Fibroblast of skin of abdomen (primary cell): ENCODE measurements at places on chromosomes 7 and 10.

DNA sequence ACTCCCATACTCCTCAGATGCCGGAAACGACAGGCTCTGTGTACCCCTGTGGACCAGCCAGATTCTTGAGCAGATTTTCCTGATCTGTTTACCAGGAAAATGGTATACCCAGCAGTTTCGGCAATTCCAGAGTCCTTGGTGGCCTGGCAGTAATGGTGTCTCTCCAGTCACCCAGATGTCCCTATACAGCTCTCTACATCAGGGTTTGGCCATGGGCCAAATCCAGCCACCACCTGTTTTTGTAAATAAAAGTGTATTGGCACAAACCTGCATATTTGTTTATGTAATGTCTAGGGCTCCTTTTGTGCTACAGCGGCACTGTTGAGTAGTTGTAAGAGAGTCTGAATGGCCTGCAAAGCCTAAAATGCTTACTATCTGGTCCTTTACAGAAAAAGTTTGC, 491.3 kb downstream of the RPS24 start:
- DNase-seq: no peak

DNA sequence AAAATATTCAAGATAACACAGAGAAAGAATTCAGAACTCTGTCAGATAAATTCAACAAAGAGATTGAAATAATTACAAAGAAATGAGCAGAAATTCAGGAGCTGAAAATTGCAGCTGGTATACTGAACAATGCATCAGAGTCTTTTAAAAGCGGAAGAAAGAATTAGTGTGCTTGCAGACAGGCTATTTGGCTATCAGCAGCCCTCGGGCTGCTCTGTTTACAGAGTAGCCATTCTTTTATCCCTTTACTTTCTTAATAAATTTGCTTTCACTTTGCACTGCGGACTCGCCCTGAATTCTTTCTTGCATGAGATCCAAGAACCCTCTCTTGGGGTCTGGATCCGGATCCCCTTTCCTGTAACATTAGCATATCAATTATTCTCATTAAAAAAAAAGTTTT, 1040.0 kb downstream of the SORCS3 start:
- DNase-seq: no peak

DNA sequence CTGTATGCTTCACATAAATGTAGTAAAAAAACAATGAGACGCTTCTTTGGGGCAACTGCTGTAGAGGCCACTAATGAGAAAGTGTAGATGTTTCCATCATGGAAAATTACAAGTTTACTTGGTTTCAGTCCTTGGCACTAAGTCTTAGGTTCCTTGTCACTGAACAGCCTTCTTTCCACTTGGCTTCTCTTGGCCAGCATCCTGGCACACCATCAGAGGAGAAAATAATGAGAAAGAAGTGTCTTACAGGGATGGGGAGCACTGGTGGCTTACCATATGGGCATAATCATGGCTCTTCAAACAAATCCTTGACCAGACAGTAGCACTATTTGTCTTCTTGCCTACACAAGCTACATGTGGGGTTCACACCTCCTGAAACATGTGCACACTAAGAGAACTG, 22.5 kb upstream of the SH3PXD2A start:
- no peak for DNase-seq

GRCh38 chr7:67438198-67438882, 441.7 kb downstream of the TYW1 start:
- DNase-seq: no peak

- no peak for DNase-seq
Observed at GRCh38 chr7:32088451-32088881, 18.3 kb upstream of the PDE1C start.

DNA sequence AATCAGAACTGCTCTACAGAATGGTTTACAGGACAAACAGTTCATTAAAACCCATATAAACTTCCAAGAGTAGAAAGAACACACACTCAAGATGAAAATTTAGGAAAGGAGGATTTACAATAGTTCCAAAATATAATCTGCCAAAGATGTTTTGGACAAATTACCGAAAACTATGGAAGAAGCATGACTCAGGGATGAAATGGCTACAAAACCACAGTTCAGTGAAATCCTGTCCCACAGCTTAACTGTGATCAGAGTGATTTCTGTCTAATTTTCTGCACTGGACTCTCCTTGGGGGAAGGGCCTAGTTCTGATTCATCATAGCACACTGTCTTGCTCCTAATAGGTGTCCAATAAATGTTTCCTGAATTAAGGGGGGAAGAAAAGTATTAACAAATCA, 82.2 kb downstream of the HIPK2 start:
- peak; percentile 57 for DNase-seq

- peak; percentile 77 for DNase-seq
Observed at GRCh38 chr10:100506596-100507356, 12.9 kb downstream of the SEC31B start.

DNA sequence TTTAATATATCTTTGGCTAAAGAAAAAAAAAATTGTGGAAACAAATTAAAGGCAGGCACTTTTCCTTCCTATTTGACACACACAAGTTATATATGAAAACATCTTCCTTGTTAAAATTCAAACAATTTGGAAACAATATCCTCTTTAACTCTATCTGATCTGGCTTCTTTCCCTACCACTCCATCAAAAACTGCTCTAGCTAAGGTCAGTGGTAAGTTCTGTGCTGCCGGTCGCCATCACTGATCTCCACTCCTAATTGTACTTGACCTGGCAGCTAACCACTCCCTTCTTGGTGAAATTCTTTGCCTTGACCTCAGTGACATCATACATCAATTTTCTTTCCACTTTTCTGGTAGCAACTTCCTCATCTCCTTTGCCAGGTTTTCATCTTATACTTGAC, 47.9 kb upstream of the MRLN start:
- no peak for DNase-seq

DNA sequence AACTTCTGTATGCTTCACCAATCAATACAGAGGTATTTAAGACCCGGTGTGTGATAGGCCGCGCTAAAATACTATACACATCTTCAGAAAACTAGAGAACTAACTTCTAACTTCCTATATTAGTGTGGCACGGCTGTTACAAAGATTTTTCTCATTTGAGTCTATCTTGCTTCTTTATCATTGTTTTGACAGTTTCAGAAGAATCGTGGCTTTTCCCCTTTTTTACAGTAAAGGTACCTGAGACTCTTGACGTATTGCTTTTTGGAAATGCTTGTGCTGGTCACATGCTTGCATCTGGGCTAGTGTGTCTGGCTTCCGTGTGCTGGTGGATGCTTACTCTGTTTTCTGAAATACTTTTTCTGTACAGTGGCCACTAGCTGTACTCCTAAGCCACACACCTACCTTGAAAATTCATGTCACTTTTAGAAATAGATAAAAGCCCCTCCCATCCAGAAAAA, 12.7 kb downstream of the IKZF1 start:
- no peak for DNase-seq

DNA sequence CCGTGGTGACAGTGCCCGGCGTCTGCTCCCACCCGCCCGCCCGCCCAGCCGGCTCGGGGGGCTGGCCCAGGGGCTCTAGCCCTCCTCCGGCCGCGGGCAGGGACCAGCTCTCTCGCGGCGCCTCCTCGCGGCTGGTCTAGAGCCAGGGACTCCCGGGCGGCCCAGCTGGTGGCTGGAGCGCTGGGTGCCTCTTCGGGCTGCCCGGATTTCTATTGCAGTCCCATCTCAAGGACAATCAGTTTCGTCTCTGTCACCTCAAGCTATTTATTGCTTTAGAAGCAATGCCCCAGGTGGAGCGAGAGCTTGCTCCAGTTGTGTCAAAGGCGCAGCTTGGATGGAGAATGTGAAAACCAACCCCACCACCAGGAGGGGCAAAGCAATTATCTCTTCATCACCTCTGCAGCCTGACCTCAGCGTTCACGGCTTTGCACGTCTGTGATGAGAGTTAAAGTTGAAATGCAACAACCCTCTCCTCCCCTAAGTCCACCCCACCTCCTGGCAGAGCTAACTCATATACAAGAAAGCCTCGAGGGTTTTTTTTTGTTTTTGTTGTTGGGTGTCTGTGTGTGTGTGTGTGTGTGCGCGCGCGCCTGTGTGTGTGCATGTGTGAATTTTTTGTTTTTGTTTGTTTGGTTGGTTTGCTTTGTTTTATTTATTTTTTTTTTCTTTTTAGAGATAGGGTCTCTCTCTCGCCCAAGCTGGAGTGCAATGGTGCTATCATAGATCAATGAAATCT, at the start of gene ITGA8:
ITGA8 (minus strand) TSS at position 24 of the 736 bp plus-strand sequence. CDS start 151 bp downstream, outside the sequence.
- DNase-seq: peak; percentile 44

- no peak for DNase-seq
Observed at GRCh38 chr7:80302636-80303035, 168.0 kb downstream of the GNAI1 start.

DNA sequence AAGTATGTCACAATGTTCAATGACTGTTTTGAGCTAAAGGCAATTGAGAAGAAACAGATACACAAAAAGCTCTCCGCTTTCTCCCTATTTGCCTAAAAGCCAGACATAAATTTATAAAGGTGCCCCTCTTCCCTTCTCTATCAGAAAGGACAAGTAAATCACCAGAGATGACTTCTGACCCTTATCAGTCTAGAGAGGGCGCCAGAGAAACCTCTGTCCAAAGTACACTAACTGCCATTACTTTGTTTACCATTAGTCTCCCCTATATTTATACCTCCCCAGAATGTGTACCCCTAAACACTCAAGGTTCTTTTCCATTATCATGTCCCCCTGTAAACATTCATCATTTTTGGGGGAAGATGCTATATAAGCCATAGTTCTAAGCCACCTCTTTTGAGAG, 49.3 kb downstream of the TPK1 start:
- no peak for DNase-seq

GRCh38 chr7:28104041-28104541, 76.5 kb downstream of the JAZF1 start:
- no peak for DNase-seq

GRCh38 chr7:157897681-157898080, 560.9 kb downstream of the DNAJB6 start:
- DNase-seq: no peak

- DNase-seq: no peak
Observed at GRCh38 chr10:92847202-92847864, 987 bp upstream of the EXOC6 start.

- DNase-seq: no peak
Observed at GRCh38 chr10:128149267-128150014, 23.2 kb upstream of the MKI67 start.

- DNase-seq: no peak
Observed at GRCh38 chr10:102112210-102112817, 7.9 kb downstream of the LDB1 start.

DNA sequence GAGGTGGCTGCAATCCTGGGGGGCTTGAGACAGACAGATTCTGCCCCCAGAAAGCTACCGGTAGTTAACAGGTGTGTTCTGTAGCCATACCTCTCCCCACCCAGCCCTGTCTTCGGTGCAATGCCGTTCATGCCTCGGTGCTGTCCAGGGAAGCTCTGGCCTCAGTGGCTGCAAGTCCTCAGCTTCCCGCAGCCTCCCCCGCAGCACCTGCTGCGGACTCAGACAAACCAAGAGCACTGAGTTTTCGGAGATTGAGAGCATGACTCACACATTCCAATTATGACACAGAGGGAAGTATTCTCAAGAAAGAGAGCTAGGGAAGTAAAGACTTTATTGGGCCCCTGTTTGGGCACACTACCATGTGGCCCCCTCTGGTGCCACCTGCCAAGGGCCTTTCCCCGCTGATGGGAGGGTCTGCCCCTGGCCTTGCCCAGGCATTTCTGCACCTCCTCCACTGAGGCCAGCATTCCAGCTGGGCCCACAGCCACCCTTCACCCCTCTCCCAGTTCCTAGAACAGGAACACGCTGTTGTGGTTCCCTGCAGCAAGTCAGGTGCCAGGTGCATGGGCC, 30.2 kb upstream of the EZH2 start:
- DNase-seq: peak; percentile 64

DNA sequence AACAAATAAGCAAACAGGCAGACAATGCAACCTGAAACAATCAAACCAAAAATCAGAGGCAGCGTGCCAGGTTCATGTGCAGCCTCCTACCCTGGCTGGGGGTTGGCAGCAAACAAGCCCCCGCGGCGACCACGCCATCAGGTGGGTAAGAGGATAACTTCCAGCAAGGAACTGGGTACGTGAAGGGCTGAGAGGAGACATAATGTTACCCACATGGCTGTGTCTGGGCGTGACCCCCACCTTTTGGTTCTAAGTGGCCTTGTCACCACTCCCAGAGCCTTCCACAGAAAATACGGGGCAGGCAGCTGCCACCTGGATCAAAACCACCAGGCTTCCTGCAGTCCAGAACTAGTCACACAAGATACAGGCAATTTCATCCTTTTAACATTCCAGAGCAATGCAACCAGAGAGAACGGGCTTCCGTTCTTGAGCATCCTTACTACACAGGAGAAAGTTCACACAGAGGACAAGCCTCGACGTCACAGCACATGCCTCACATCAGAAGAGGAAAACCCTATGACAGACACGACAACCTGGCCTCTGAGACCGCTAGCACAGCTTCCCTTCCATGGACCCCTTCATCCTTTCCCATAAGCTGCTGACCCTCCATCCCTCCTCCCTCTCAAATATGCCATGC, 171.0 kb downstream of the GRID1 start:
- no peak for DNase-seq

DNA sequence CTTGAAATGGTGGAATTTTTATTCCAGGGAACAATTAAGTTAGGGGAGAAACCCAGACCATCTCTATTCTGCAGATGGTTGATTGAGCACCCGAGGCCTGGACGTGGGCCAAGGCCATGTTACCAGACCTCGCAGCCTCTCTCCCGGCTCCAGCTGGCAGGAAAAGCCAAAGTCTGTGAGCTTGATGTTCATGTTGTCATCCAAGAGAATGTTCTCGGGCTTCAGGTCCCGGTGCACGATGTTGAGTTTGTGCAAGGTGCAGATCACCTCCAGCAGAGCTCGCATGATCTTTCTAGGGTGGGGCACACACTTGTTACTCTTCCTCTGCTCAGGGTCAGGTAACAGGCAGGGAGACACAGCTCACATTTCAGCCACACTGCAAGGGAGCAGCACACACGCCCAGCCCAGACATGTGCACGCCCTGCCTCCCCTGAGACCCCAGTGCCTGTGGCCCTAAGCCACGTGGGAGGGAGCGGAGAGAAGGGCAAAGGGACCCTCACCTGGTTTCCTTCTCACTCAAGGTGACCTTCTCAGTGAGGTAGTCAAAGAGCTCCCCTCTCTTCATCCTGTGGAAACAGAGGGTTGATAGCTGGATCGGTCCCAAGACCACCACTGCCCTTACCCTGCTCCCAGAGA, 9.5 kb downstream of the PHKG1 start:
- DNase-seq: no peak

- DNase-seq: no peak
Observed at GRCh38 chr7:81519886-81520285, 250.0 kb downstream of the HGF start.

- no peak for DNase-seq
Observed at GRCh38 chr7:155809332-155809946, 2.8 kb downstream of the SHH start.

DNA sequence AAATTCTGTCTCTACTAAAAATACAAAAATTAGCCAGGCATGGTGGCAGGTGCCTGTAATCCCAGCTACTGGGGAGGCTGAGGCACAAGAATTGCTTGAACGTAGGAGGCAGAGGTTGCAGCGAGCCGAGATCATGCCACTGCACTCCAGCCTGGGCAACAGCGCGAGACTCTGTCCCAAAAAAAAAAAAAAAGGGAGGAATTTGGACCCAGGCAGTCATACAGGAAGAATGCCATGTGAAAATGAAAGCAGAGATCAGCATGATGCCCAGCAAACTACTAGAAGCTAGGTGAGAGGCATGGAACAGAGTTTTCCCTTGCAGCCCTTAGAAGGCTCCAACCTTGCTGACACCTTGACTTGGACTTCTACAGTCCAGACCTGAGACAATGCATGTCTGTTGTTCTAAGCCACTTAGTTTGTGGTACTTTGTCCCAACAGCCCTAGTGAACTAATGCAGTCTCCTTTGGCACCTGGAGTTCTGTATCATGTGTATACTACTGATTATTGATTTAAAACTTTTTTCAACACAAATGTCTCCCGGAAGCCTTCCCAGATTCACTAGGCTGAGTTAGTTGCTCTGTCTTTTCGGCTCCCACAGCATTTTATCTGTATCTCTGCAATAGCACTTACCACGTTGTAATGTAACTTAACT, 10.2 kb upstream of the BAG3 start:
- no peak for DNase-seq
